ENCODE measurements at places on chromosomes 16 and 17.

DNA sequence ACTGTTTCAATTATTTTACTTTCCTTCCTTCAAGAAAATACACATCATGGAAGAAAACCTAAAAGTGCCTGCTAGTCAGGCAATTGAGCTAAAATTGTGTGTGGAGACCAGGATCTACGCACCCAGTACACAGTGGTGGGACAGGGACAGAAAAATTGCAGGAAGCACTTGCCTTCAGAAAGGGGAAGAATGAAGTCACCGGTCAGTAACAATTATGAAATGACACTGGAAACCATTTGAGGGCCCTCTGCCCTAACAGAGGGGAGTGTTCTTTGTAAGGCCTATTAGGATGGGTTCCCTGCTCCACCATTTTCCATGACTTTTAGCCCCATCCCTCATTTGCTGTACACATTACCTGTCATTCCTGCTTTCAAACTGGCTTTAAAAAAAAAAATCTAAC is 4.5 kb upstream of the PHAF1 start:
- DNase-seq, result no peak

- no peak for DNase-seq
These were observed 188.8 kb downstream of the CCDC182 start for GRCh38 chr17:57556320-57556719.

- no peak for DNase-seq
These were observed 251.2 kb upstream of the ELAC2 start for GRCh38 chr17:13268791-13269595.

DNA sequence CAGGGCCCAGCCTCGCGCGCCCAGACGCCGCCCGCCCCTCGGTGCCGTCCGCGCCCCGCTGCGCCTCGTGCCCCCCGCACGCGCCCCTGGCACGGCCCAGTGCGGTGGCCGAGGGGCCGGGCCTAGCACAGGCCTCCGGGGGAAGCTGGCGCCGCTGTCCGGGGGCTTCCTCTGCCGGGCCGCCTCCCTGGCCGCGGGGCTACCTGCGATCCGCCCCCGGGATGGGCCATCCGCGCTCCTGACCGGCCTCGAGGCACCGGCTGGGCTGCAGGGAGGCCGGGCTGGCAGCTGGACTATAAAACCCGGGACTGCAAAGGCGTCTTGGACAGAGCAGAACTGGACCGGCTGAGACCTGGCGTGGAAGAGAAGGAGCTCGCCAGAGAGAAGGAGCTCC is 783 bp downstream of the BHLHA9 start:
- no peak for DNase-seq

- DNase-seq, result no peak
These were observed 10.1 kb downstream of the SNX29 start for GRCh38 chr16:11986521-11987057.

DNA sequence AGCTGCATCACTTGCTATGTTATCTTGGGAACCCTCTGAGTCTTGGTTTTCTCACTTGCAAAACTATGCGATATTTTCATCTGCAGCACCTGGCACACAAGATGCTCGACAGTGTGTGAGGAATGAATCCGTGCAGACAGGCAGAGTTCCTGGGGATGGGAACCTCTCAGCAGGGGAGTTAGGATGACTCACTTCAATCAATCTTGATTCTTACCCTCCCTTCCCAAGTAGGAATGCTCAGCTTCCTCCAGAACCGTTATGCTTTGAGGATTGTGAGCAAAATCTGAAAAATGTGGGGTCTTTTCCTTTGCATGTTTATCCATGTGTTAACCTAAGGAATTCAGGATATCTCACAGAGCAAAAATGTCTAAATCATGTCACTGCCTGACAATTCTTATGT is 68.9 kb upstream of the HNF1B start:
- no peak for DNase-seq

- no peak for DNase-seq
These were observed 96.7 kb downstream of the SOCS1 start for GRCh38 chr16:11159282-11159681.

- DNase-seq, result no peak
These were observed 6.6 kb upstream of the TSPOAP1 start for GRCh38 chr17:58335061-58335731.

DNA sequence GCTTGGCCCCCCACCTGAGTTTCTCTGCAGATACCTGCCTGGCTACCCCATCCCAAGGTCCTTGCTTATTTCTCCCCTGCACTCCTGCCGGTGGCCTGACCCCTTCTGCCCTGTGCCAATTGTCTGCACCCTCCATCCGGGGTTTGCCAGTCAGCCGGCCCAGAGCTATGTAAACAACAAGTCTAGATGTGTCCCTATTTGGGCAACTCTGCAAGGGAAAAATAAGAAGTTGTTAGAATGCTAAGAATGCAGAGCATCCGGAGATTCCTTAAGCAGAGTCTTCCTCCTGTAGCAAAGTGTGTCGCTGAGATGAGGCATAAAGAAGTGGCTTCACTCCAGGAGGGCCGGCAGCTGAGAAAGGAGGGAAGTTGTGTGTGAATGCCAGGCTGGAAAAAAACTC is 46.6 kb downstream of the RGS9 start:
- DNase-seq, result no peak

DNA sequence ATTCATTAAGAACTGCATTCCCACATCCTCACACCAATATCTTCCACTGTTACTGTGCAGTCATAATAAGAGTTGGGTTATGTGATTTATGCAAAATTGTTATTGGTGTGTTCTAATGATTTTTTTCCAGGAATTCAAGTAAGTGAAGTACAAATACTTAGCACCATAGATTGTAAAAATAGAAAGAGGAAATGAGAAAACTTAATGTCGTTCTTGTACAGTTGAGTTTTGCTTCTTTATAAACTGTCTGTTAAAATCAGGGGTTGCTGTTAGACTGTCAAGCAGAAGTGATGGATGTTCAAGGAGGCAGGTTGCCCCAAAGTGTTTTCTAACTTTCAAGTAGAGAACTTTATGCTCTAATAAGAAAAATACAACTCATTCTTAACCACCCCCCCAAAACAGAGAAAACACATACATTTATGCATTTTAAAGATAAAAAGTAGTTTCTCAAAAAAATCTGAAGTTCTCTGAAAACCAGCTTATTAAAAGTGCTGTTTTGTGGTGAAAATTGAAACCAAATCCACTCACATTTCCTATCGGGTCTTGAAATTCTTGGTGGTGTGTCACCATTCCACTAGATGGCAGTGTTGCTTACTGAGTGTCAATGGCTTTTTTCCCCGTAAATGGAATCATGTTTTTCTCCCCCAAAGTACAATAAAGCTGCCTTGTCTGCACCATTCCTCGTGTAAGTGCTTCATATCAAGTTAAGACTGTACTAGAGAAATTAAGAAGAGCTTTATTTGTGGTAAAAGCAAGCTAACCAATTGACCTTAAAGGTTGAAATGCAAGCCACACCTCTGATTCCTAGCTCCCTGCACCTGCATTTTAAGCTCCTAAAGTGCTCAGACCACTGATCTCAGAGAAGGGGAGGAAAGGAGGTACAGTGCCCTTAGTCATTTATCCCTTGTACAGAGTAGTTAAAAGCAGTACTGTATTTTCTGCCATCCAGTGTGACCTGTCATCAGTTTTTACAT is 4.7 kb upstream of the IGSF6 start:
- DNase-seq, result peak; percentile 59

- peak; percentile 34 for DNase-seq
These were observed 38.1 kb upstream of the DLX4 start for GRCh38 chr17:49930880-49931279.

DNA sequence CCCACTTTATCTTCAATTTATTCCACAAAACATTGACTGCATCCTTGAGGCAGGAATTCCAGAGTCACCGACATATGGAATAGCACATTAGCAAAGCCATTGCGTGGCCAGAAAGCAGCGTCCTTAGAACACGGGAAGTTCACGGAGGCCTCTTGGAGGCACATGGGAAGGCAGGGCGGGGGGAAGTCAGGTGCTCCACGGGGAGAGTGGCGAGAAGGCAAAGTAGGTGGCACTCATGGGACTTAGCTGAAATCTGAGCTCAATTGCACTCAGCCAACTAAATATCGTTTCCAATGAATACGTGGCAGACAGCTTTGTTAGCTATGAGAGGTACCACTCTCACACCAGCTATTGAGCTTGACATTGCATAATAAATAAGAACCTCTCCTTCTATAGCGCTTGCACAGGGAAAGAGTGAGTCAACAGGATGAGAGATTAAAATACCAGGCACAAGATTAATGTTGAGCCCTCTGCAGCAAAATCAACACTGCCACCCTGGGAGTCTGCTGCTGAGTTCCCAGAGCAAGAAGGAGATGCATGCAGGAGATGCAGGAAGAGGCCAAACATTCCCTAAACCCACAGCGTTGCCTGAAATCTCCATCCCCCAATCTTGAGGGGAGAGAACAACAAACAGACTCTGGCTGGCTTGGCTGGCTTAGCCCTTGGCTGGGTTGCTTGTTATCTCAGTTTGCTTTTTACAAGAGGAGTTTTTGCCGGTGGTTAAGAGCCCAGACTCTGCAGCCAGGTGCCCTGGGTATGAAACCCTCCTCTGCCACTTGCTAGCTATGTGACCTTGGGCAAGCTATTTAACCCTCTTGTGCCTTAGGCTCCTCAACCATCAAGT is 28.8 kb downstream of the ABCC12 start:
- peak; percentile 42 for DNase-seq

DNA sequence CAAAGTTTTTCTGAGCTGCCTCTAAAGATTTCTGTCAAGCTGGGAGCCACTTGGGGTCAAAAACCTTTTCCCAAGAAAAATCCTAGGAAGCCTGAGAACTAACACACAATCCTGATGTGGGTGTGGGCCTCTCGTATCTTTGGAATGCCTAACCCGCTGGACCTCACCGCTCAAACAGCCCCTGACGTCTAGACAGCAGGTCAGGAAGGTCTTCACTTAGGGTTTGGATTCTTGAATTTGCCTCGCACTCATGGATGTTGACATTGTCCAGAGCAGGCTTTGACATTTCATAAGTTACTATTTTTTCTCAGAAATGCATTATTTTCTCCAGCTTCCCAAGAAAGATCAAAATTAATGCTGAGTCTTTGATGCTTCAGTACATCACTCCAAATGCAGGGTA is 18.9 kb downstream of the TEX2 start:
- no peak for DNase-seq

DNA sequence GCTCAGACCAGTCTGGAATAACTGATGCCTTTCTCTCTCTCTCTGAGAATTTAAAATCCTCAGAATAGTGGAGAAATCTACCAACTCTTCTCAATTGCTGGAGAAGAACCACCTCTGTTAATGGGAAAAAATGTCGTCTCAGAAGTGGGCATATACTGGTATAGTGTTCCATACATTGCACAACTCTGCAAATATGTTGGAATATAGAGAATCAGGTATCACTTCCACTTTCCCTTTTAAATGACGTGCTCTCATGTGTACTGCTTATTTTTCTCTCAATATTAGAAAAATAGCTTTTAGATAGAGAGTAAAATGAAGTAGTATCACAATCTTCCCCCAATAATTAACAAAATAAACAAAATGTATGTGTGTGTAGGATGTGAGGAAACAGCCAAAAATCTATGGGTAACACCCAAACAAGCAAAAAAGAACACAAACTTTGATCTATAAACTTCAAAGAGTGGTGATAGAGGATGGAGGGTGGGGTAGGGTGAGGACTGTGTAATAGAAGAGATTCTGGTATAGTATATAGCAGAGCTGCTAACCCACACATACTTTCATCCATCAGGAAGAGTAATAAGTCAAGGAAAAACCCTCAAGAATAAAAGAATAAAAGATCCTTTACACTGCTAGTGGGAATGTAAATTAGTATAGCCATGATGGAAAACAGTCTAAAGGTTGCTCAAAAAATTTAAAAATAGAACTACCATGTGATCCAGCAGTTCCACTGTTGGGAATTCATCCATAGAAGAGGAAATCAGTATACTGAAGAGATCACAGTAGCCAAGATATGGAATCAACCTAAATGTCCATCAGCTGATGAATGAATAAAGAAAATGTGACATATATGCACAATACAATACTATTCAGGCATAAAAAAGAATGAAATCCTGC is 46.9 kb downstream of the NFATC3 start:
- DNase-seq, result no peak

DNA sequence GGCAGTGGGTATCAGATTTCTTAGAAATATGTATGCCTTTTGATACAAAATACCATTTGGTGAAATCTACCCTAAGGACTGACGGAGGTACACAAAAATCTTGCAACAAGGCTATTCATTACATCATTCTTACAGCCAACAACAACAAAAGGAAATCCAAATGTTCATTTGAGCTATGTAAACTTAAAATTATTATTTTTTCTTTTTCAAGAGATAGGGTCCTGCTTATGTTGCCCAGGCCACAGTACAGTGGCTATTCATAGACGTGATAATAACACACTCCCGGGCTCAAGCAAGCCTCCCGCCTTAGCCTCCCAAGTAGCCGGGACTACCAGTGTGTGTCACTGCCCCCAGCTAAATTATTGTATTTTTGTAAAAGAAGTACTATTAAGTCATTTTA is 9.0 kb downstream of the SRR start:
- no peak for DNase-seq

Measured in NCI-H69 (cell line).